ACHN (cell line): ENCODE measurements at places on chromosomes 12 and 14.
A peak's percentile ranks its signal among the peaks of the same experiment; 100 is the strongest.

DNA sequence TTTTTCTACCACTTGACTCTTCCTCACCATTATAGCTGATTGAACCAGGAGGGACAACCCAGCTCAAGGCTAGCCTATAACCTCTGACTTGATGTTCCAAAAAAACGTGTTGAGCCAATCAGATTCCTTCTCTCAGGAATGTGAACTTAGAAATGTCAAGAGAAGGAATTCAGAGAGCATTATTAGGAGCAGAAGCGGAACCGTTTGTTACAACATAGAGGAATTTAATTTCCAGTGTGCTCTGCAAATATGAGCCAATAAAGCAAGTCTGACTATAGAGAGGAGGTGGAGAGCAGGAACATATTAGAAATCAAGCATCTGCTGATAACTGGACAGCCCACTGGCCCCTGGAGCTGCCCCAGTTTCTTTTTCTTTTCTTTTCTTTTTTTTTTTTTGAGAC is 15.3 kb upstream of the PELI2 start:
- no peak for DNase-seq

- no peak for DNase-seq
These were observed 64.7 kb downstream of the RPS6KA5 start for GRCh38 chr14:90995785-90996184.

GRCh38 chr12:124496584-124496983 is 70.8 kb downstream of the NCOR2 start:
- peak; percentile 21 for DNase-seq

DNA sequence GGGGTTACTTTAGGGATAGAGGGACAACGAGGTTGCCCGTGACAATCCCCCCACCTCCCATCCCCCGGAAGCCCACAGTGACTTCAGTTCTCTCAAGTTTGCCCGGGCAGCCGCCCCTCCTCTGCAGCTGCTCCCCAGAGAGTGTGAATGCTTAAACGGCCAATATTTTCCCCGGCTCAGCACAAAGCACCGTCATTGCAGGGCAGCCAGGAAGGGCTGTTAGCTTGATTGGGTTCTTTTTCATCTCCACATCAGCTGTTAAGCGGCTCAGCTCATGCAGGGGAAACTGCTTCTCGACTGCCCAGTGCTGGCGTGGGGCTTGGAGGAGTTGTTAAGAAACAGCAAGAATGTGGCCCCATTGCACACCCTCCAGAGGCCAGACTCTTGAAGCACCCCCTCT is 120.5 kb upstream of the NCOR2 start:
- no peak for DNase-seq

DNA sequence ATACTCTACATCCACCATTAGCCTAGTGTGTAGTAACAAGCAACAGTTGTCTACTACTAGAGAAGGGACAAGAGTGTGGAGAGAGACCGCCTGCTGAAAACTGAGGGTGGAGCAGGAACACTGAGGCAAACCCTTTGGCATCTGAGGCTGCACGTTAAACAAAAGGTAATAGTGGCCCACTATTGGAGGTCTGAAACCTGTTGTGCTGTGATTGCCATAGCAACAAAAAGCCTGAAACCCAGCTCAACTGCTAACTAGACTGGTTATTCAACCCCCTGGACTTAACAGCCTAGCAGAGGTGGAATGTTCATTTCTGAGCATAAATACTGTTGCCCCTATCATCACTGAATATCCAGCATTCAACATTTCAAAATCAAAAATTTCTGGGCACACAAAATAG is 43.0 kb downstream of the PPP4R4 start:
- no peak for DNase-seq

DNA sequence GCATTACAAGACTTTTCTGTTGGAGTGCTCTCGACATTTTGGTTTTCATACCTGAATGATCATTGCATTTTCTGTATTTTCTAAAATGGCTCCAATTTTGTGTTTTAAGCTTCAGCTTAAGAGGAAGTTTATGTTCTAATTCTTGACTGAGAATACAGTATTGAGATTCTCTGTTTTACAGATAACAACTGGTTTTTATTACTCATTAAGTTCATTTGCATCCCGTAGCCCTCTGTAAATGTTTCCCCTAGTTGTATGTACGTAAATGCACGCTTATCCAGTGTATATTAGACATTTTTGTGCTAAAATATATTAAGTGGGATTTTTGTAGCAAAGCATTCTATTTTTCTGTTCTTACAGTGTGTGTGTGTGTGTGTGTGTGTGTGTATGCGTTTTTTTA is 33.1 kb downstream of the CPSF6 start:
- DNase-seq = no peak

DNA sequence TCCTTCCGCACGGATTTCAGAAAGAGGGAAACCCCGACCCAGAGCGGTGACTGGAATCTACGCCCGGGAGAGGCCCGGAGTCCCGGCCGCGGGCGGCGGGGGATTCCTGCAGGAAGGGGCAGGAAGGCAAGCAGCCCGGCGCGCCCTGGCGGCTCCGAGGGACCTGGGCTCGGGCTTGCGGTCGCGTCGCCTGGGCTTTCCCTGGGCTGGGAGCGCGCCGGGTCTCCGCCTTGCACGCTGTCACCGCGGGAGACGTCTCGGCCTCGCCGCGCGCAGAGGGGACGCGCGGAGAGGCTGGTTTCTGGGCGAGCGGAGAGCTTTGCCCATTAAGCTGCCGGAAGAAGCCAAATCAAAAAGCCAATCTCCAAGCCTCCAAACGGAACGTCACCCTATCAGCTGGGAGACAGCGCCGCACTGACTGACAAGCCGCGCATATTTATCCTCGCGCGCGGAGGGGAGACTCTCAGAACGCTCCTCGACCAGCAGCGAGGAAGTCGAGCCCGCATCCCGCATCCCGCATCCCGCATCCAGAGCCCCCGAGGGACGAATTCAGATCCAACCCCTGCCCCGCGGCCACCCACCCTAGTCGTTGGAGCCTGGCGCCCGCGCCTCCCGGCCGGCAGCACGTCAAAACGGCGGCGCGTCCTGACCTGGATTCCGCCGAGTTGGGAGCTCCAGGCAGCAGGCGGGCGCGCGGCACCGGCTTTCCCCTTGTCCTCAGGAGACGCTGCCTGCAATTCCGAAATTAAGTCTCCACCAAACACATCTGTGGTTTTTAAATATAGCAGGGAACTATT is at the start of gene SLC8A3:
TSS of gene SLC8A3 (minus strand) at position 293 of the 797 bp plus-strand sequence. CDS start 20,529 bp downstream, outside the sequence.
- no peak for DNase-seq

DNA sequence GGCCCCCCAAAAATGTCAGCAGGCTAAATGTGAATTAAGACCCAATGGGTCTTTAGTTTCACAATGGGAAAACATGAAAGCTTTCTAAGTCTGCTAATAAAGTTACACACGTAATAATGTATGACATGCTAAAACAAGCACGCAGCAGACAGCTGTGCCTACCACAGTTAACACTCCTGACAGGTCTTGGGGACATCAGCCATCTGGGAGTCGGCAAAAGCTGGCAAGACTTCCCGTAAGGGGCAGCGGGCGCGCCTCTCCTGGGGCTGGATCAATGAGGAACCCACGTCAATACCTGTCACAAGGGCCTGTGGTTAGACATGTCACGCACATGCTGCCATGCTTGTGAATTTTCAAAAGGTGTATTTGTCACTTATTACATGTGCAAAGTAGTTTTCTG is 45.0 kb downstream of the ACTN1 start:
- DNase-seq = no peak

DNA sequence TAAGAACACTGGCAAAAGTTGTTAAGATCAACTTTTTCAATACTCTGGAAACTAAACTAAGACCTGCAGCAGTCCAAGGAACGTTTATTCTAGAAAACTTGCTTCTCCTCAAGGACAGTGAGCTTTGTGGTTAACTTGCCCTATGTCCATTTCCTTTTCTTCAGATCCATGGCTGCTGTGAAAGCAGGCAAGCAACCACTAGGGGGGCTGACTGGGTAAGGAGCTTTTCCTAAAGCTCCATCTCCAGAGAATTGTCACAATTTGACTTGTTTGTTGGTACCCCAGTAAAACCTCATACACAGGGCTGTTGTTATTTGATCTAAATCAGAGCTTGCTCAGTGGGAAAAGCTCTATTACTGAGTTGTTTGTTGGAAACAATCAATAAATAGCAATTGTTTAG is 10.1 kb upstream of the RPL10L start:
- DNase-seq = peak; percentile 41

GRCh38 chr12:112916270-112916669 is 9.5 kb downstream of the OAS1 start:
- no peak for DNase-seq

- DNase-seq = no peak
These were observed 12.8 kb downstream of the DEGS2 start for GRCh38 chr14:100146531-100147091.

DNA sequence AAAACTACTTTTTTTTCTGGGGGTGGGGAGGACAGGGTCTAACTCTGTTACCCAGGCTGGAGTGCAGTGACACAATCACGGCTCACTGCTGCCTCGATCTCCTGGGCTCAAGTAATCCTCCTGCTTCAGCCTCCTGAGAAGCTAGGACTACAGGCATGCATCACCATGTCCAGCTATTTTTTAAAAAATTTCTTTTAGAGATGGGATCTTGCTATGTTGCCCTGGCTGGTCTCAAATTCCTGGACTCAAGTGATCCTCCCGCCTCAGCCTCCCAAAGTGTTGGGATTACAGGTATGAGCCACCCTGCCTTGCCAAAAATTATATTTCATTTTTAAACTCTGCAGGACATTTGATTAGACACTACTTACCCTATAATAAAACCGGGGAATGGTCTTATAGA is 5.5 kb downstream of the PPP2R3C start:
- DNase-seq = no peak

DNA sequence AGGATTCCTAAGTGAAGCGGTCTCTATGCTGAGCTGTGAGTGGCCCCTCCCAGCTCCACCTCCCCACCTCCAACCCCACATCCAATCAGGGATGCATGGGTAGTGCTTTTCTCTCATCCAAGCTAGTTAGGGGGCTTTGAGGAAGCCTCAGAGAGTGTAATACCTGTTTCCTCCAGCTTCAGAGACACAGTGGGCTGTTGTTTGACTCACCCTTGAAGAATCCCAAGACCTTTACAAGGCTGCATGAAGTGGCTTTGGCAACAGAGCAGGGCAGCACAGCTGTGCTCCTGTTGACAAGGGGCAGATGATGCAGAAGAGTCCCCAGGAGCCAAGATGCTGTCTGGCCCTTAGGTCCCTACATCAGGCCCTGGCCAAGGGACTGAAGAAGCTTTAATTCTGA is 27.1 kb upstream of the CLMN start:
- peak; percentile 66 for DNase-seq

DNA sequence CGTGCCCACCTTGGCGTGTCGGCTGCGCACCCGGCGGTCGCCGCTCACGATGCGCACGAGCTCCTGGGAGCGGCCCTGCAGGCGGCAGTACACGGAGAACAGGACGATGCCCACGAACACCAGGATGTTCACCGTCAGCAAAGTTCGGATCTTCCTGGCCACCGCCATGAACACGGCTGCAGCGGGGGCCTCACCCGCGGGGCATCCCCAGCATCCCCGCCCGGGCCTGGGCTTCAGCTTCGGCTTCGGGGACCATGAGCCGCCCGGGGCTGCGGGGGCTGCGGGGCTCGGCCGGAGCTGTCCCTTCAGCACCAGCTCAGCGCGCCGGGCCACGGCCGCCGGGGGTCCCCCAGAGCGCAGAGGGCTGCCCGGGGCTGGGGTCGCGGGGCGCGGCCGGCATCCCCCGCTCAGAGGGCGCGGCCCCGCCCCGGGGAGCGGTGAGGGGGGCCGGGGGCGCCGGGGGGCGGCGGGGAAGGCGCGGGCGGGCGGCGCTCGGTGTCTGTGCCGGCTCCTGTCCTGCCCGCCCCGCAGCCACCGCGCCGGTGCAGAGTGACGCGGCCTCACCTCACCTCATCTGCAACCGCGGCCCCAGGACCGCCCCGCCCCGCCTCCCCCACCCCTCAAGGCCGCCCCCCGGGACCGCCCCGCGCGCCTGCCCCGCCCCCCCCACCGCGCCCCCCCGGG is at the start of gene GALNT9:
TSS of gene GALNT9 (minus strand) at position 554 of the 684 bp plus-strand sequence. CDS start at position 168, 386 bp downstream.
- DNase-seq = peak; percentile 25

GRCh38 chr14:23034498-23035302 is at the start of gene PSMB5:
TSS of gene PSMB5 (minus strand) at chr14:23034900. CDS start at chr14:23034881, 19 bp downstream.
- peak; percentile 92 for DNase-seq
